ENCODE measurements at places on chromosomes 5 and 9.

DNA sequence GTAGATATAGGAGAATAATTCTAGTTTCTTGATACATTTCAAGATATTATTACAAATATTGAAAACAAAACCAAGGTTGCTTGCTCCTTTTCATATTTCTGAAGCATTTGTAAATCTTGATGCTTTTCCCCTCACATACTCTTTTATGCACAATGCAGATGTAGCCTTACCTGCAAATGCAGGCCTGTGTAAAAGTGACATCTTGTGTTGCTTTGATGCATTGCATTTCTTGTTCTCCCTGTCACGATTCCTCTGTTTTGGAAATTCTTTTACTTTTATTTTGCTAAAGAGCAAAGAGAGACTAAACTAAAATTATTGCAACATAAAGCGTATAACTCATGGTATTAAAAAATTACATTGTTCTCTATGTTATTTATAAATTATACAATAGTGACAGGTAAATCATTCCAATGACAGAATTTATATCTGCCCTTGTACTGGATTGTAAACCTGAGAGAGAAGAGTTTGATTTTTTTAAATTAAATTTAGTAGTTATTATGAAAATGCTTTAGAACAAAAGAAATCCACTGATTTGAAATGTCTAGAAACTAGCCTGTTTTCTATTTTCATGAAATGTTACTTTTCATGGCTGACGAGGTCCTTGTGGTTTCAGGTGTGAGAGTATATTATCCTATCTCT lies 970.0 kb downstream of the MAT2B start:
- no peak for DNase-seq

- no peak for DNase-seq
Observed at GRCh38 chr5:115575167-115576070, 26.9 kb downstream of the TICAM2 start.

- no peak for DNase-seq
Observed at GRCh38 chr9:83304686-83305085, 233.5 kb downstream of the FRMD3 start.

DNA sequence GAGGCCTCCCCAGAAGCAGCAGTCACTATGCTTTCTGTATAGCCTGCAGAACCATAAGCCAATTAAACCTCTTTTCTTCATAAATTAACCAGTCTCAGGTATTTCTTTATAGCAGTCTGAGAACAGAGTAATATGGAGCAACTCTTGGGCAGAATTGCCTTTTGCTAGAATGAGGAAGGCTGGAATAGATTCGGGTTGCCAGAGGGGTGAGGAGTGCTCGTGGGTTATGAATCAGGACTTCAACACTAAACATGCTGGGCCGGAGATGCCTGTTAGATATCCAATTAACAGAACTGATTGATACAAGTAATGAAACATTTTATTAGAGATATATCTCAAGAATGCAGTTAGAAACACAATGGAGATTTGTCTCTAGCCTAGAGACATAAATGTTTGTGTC lies 140.9 kb upstream of the MAP3K1 start:
- DNase-seq, result no peak

All from activated CD8-positive, alpha-beta memory T cell treated with anti-CD3 and anti-CD28 coated beads for 48 hours (primary cell).